Left ventricle myocardium inferior (tissue), 1 donor: ENCODE measurements at places on chromosomes 5 and 9. TPM values are rescaled to one million over a fixed set of nuclear protein-coding genes. Genes with fewer than 3 reads are reported as not detected.

PPP3R2 gene
- total RNA-seq, result not detected

DNA sequence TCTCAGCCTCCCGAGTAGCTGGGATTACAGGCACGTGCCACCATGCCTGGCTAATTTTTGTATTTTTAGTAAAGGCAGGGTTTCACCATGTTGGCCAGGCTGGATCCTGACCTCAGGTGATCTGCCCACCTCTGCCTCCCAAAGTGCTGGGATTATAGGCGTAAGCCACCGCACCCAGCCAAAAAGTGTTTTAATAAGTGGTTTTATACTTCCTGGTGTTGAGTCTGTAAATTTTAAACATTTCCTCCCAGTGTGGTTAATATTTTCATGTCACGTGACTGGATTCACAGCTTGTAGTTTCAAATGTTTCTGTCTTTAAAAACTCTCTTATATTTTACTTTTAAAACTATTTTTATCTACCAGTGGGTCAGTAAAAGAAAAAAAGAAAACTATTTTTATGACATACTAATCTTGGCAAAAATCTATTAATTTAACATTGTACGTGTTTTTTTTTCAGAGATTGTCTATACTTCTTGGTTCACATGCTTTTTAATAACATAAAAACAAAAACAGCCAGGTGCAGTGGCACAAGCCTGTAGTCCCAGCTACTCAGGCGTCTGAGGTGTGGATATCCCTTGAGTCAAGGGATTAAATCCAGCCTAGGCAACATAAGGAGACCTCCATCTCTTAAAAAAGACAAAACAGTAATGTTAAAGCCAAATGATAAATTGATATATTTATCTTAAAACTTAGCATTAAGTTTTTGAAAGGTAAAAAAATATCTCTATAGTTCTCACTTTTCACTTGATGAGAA, 117.1 kb downstream of the DMXL1 start:
- no peak for DNase-seq

GRCh38 chr5:5629607-5629978, 207.1 kb downstream of the ICE1 start:
- DNase-seq, result no peak

GRCh38 chr9:3403315-3403714, 122.5 kb downstream of the RFX3 start:
- DNase-seq, result no peak
